ENCODE measurements at places on chromosomes 7 and 10.
A peak's percentile ranks its signal among the peaks of the same experiment; 100 is the strongest.

DNA sequence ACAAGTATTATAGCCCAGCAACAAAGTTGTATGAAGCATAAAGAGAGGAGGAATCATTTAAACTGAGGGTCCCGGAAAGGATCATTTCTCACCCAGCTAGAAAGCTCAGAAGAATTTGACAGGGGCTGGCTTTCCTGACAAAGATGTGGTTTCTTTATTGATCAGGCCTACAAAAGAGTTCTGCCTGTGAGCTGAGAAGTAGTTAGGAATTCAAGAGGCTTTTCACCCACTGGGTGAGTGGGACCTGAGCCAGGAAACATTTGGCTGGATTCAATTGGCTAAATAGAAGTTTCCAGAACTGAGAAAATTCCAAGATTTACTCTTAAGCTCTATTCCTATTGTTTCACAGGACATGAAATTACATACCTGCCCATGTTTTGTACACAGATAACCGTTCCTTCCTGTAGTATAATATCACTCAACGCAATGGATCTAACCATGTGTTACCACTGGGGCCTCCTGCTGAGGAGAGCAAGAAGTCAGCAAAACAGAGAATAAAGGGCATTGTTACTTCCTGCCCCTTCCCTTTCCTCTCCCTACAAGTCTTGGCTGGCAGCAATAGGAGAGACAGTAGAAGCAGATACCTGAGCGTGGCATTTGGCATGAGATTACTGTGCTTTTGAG lies 53.9 kb upstream of the PAPSS2 start:
- no peak for DNase-seq

- no peak for DNase-seq
Observed at GRCh38 chr7:135164357-135165061, 6.0 kb downstream of the CYREN start.

DNA sequence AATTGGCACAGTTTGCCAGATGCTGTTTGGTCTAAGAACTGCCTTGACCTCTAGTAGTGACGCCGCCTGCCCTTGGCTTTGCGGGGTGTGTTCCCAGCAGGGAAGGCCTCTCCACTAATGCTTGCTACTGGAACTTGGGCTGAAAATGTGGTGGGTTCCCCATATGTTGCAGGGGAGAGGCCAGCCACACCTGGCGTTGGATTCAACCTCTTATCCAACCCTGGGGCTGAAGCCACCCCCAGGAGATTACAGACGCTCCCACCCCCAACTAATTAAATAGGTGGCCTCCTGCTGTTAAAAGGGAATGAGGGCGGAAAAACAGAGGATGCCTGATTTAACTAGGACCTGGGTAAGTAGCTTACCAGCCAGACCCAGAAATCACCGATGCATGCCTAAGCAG lies 19.2 kb upstream of the ATOH7 start:
- DNase-seq: no peak

DNA sequence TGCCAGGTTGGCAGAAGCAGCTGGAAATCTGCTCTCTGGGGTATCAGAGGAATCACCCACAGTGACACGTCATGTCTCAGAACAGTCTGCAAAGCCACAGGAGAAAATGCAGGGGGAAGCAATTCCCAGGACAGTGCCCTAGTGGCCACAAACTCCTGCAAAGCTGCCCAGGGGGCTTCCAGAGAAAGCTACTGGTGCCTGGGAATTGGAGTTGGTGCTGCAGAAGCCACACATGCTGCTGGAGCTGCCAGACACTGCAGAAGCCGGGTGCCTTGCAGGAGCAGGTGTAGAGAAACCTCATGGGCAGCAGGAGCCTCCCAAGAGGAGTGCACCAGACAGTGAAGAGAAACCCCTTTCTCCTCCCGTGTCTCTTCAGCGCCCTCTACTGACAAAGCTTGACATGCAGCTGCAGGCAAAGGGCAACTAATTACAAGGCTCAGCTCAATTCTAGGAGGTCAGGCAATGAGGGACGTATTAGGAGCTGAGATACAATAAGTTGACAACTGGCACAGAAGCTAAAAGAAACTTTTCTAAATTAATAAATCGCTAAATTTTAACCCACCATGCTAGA lies 30.2 kb upstream of the NUB1 start:
- DNase-seq: no peak

- DNase-seq: no peak
Observed at GRCh38 chr7:21967598-21968003, 21.9 kb upstream of the CDCA7L start.

- DNase-seq: no peak
Observed at GRCh38 chr10:133294189-133294588, 14.5 kb downstream of the TUBGCP2 start.

GRCh38 chr7:7201578-7202374 lies 19.4 kb downstream of the C1GALT1 start:
- DNase-seq: no peak

GRCh38 chr7:101058355-101058754 lies 26.9 kb upstream of the TRIM56 start:
- no peak for DNase-seq

- peak; percentile 39 for DNase-seq
Observed at GRCh38 chr10:3720228-3721019, 64.6 kb downstream of the KLF6 start.

GRCh38 chr10:113735913-113736312 lies 15.6 kb upstream of the PLEKHS1 start:
- DNase-seq: no peak

GRCh38 chr7:46739518-46740234 lies 818.6 kb upstream of the IGFBP3 start:
- DNase-seq: no peak

- DNase-seq: no peak
Observed at GRCh38 chr7:52018680-52019054, 702.1 kb upstream of the COBL start.

DNA sequence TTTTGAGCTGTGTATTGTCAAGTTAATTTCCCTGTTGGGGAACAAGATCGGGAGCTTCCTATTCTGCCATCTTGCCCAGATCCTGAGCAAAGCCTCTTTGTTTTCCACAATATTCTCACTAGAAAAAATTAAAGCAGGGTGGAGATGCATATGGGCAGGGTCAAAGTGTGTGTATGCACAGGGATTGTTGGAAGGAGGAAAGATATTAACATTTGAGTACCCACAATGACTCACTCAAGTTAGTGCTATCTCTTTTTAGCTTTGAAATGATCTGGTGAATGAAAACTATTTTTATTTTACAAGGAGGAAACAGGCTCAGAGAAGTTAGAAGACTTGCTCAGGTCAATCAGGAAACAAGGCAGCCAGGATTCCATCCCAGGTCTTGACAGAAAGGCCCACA lies 6.7 kb upstream of the BTBD16 start:
- no peak for DNase-seq

DNA sequence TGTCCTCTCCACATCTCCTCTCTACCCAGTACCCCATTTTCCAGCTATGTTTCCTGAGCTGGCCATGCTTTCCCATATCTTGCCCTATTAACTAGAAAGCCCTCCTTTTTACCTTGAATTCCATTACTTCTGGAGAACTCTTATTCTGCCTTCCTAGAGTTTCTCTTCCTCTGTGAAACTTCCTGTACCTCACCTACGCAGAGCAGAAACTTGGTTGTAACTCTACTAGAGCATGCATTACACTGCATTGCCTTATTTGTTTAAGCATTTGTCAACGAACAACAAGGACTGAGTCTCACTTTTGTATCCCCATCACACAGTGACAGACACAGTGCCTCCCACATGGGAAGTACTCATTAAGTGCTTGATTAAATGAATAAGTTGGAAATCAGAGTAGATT lies 36.4 kb downstream of the VCL start:
- no peak for DNase-seq

GRCh38 chr7:30567081-30567480 lies 27.6 kb upstream of the GARS1 start:
- no peak for DNase-seq

DNA sequence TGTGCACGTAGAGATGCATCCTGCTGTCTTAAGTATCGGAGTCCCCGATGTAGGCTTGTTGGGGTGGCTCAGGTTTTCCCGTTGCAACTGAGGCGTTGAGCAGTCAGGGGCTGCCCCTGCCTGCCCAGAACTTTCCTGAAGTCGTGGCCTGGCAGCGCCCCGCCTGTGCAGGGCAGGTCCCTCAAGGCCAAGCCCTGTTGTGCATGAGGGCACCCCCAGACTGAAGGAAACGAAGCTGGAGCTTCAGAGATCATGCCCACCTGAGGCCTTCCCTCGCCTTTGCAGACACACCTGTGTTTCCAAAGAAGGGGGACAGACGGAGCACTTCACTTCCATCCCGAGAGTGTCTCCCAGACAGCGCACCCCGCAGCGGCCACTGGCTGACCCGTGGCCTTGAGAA lies 121.1 kb downstream of the NKX6-2 start:
- no peak for DNase-seq

DNA sequence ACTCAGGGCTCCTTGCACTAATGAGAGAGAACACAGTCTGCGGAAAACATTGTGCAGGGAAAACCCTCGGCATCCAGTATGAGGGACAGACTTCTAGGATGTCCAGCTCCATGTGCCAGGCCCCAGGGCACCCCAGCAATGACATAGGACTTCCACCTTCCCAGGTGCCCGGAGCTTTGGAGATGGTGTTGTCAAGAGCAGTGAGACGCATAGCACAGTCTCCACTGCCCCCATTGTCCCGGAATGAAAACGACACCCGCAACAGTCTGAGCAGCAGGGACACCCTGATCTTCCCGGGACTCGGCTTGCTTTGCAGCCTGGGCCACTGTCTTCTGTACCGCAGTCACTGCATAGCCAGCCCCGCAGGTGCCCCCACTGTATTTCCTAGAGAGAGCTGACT lies 339.2 kb upstream of the ADARB2 start:
- no peak for DNase-seq

- no peak for DNase-seq
Observed at GRCh38 chr7:130152493-130153210, 52.6 kb downstream of the TMEM209 start.

DNA sequence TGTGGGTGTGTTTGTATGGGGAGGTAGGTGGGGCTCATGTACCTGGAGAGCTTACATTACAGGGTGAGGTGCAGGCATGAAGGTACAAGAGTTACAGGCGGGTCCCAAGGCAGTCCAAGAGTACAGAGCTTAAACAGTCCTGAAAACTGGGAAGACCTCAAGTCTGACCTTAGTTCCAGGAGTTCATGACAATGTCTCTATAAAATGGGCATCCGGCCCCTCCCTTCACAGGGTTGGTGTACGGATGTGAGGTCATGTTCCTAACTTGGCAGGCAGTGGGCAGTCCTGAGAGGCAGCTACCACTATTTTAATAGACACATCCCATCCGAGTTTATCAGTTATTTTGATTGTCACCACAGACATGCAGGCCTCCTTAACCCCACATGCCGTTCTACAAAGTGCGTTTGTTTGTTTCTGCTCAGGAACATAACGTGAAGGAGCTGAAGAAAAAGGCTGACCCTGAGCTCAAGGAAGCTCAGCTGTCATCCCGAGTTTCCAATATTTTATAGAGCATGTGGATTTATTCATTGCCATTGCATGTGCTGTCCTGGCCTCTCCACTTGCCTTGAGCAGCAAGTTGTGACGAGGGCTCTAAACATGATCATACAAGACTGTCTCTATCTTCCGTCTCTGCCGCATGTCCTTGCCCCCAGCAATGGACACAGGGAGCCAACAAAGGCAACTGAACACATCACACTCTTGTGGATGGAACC lies 647.5 kb upstream of the IGFBP3 start:
- DNase-seq: no peak

GRCh38 chr10:60932756-60933155 lies 11.2 kb downstream of the RHOBTB1 start:
- no peak for DNase-seq

GRCh38 chr10:56537984-56538383 lies 176.9 kb upstream of the ZWINT start:
- no peak for DNase-seq

GRCh38 chr7:31437250-31437865 lies 76.5 kb upstream of the ITPRID1 start:
- no peak for DNase-seq

GRCh38 chr10:130138479-130138866 lies 2.3 kb downstream of the GLRX3 start:
- DNase-seq: no peak

DNA sequence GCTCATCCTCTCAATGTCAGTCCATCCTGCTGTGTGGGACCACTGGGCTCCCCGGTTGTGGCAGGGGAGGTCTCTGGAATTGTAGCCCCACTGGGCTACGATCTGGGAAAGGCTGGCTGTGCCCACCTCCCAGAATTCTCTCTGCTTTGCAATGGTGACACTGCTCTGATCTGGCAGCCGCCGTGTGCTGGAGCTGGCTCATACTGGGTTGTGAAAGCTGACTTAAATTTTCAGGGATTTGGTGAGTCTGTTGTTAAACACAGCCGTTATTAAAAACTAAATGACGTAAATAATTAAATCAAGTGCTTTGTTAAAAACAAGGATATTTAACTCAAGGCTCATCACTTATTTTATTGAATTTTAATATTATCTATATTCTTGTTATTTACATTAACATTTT lies 160.0 kb downstream of the TAX1BP1 start:
- DNase-seq: no peak
